Hypothalamus (tissue), 51 donors: ENCODE measurements at places on chromosomes 16 and 17.
A peak's percentile ranks its signal among the peaks of the same experiment; 100 is the strongest.

DNA sequence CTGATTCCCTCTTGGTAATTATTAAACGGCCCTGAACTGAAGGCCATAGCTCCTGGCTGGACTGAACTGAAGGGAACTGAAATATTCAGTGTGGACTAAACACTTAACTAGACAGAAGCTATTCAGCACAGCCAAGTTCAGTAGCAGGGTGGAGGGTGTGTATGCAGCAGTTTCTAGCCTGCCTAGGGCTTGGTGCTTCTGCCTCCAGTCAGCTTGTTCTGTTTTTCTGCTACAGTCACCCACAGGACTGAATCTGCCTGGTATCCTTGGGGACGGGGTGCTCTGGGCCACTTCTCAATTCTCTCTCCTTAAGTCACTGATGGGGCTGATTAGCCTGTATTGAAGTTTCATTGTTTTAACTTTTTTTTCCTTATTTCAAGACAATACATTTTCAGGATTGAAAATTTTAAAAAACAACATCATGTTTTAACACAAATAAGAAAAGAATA is 77.1 kb downstream of the WWP2 start:
- DNase-seq, result no peak

GRCh38 chr17:28737770-28738679 is 5.8 kb upstream of the TRAF4 start:
- no peak for DNase-seq

- no peak for DNase-seq
Measured at GRCh38 chr16:81347425-81347824, 32.7 kb downstream of the GAN start.

GRCh38 chr17:71942626-71943025 is 178.2 kb upstream of the SOX9 start:
- DNase-seq, result peak; percentile 40

- no peak for DNase-seq
Measured at GRCh38 chr17:47316311-47316710, 7.4 kb upstream of the EFCAB13 start.

- DNase-seq, result no peak
Measured at GRCh38 chr17:15392326-15392741, 50.9 kb upstream of the TEKT3 start.
